NB4 (cell line): ENCODE measurements at places on chromosomes 1 and 21.
A peak's percentile ranks its signal among the peaks of the same experiment; 100 is the strongest.

DNA sequence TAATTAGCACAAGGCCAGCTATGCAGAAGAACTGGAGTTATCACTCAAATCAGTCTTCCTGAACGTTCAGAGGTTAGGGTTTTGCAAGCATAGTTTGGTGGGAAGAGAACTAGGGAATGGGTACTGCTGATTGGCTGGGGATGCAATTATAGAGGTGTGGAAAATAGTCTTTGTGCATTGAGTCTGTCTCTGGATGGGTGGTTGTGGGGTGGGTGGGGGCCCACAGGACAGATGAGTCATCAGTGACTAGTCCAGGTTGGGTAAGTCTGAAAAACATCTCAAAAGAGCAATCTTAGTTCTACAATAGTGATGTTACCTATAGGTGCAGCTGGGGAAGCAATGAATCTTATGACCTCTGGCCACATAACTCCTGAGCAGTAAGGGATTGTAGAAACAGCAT lies 89.7 kb upstream of the HMCN1 start:
- peak; percentile 11 for DNase-seq

- DNase-seq: no peak
These were observed 205.8 kb upstream of the EDN2 start for GRCh38 chr1:41690331-41690730.

GRCh38 chr1:240116831-240117769 lies 25.4 kb downstream of the FMN2 start:
- peak; percentile 24 for DNase-seq

GRCh38 chr1:39131940-39132339 lies 72.6 kb upstream of the MACF1 start:
- no peak for DNase-seq

GRCh38 chr1:172378109-172378760 lies 42.2 kb upstream of the C1orf105 start:
- no peak for DNase-seq

DNA sequence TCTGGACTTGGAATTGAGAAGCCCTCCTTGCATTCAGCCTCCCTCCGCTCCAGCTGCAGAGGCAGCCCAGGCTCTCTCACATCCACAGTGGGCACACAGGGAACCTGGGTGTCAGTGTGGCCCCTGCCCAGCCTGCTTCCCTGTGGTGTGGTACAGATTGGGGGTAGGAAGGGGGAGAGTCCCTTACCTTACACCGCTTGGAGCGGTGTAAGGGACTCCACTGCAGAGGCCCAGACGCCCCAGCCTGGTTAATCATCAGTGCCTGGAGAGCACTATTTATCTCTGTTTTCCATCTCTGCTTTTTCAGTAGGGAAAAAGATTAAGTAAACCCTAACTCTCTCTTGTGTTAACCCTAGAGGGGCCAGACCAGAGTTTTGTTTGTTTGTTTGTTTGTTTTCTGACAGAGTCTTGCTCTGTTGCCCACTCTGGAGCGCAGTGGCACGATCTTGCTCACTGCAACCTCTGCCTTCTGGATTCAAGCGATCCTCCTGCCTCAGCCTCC lies 803 bp upstream of the RHBG start:
- DNase-seq: no peak

DNA sequence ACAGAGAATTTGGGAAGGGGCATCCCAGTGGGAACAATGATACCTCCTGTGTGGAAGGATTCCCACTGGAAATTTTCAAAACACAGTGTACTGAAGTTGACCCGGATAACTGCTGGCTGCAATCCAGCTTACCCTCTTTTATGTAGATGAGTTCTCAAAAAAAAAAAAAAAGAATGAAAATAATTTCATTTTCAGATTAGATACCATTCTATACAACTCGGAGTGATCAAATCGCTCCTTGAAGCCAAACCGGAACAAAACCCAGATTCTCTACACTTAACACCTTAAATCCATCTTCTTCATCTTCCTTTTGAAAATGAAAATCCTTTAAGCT lies 69.1 kb downstream of the KAZN start:
- no peak for DNase-seq

DNA sequence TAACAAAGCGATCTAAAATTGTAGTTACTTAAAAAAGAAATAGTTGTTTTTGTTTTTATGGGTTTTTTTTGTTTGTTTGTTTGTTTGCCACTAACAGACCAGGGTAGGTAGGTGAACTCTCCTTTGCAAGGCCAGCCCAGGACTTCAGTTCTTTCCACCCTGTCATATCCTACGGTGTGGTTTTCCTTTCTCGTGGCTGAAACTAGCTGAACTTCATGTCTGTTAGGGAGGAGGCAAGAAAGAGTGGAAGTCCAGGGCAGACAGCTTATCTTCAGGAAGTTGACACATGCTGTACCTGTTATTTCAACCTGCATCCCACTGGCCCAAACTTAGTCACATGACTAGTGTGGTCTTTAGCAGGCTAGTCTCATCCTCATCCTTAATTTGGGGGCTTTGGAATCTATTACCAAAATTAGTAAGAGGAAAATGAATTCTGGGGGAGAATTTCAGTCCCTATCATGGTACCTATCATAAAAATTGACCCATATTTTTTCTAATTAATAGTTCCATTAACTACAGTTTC lies 62.9 kb upstream of the LRRC7 start:
- no peak for DNase-seq

GRCh38 chr1:233295237-233295974 lies at the start of gene PCNX2:
TSS of gene PCNX2 (minus strand) at chr1:233295725. CDS start at chr1:233295478, 247 bp downstream.
- peak; percentile 51 for DNase-seq

DNA sequence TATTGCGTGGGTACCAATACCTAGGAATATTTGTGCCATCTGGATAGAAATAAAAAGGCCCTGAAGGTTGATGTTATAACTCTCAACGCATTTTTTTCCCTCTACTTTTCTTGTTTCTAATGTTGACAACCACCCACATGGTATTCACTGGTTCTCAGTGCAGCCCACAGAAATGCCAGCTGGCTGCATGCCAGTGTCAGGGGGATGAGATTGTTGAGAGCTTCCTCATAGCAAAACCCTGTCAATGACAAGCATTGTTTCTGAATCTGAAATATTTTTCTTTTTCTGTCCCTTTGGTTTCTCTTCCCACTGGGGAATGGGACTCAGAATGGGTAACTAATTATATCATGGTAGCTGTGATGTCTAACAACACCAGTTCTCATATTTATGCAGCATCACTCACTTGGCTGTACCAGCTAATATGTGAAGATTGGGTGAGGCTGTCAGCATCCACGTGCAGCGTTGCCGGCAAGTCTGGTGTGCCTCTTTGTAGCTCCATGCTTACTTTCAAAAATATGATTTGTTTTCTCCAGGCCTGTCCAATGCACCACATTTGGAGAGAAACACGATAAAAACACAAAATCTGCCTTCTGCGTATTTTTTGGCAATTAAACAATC lies 284.6 kb downstream of the PTBP2 start:
- no peak for DNase-seq
